Amygdala (tissue), 56 donors: ENCODE measurements at places on chromosomes 7 and 10.

DNA sequence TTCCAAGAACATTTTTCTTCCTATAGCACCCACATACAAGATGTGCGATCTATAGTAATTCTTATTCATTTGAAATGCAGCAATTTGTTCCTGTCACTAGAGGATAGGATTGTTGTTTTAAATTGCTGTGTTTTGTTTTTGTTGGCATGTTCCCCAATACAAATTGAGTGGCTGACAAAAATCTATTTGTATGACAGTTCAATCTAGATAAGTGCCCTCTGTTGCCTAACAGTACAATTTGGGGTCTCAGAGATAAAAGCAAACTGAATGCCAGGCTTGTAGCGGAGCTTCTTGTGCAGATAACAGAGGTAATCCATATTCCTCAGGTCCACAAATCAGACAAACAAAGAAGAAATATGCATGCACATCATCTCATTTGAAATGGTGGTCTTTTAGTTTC, 68.8 kb downstream of the VTI1A start:
- no peak for DNase-seq

GRCh38 chr10:45443101-45444009, 69.3 kb downstream of the ALOX5 start:
- no peak for DNase-seq

DNA sequence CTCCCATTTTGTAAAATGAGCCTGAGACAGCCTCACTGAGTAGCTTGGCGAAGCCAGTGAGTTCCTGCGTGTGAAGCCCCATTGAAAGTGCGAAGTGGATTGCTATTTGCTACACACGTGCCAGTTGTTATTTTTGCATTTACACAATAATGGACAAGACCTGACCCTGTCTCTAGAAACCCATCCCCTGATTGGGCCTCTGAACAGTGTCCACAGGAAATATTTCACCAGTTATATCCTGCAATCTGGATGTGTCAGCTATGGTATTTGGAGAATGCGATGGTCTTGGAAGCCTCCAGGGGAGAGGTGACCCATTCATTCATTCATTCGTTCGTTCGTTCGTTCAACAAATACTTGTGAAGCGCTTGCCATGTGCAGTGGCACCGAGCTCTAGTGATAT, 37.1 kb downstream of the COL13A1 start:
- no peak for DNase-seq

GRCh38 chr10:86970982-86971231, 2.6 kb downstream of the ADIRF start:
- no peak for DNase-seq

DNA sequence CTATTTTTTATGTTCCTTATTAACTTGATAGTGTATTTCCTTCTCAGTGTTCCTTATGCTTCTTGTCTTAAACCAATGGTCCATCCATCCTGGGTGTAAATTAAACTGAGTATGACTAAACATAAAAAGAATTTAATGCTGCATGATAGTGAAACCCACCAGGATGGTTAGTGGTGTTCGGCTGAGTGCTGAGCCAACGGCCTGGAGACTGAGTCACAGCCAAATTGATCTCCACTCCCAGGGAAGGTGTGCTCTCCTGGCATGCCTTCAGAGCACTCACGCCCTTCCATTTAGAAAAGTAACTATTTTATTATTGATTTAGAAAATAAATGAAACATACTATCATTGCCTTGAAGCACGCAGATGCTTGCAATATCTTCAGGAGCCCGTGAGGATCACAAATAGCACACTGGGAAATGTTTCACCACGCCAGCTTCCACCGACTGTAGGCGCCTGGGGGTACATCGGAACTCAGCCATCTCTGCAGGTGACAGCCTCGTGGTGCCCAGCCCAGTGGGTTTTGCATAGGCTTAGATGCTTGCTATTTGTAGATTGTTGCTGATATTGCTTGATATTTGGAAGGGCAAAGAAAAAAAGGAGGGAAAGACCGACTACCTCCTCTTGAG, 40.0 kb upstream of the LOXL4 start:
- DNase-seq = no peak

GRCh38 chr10:108598320-108598695, 1325.0 kb downstream of the XPNPEP1 start:
- no peak for DNase-seq

DNA sequence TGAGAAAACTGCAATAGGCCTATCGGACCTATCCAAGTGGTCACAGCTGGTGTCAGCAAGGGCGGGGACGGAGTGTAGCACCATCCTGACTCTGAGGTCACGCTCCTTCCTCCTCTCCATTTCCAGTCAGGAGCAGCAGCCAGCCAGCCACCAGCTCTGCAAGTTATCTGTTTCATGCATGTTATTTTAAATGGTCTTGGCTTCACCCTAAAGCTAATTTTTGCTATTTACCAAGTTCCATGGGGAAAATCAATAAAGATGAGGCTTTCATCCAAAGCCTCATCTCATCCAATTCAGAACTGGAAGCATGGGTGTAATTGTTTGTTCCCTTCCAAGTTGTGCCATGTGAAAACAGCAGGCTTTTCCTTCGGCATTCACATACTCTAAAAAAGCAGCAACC, 49.3 kb downstream of the ICA1 start:
- DNase-seq = no peak

GRCh38 chr7:85508642-85509410, 322.0 kb upstream of the SEMA3D start:
- DNase-seq = no peak

GRCh38 chr10:110671788-110672579, 27.8 kb downstream of the RBM20 start:
- DNase-seq = peak; percentile 36
